ENCODE measurements at places on chromosomes 5 and 9.

DNA sequence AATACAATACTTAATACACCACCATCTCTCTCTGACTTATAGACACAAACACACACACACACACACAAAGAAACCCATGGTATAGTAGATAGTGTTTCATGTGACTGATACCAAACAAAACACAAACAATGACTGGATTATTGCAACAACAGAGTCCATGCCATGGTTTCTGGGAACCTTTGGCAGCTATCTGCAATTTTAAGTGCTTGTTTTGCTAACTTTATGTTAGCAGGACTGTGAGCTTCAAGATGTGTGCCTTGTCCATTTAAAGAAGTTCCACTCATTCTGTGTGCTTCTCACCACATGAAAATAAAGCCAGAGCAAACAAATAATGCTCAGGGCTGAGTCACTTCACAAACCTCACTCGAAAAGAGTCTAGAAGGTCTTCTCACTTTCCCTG lies 15.1 kb upstream of the LURAP1L start:
- no peak for DNase-seq

- no peak for DNase-seq
Measured at GRCh38 chr5:135039271-135040033, 5.4 kb upstream of the PITX1 start.

DNA sequence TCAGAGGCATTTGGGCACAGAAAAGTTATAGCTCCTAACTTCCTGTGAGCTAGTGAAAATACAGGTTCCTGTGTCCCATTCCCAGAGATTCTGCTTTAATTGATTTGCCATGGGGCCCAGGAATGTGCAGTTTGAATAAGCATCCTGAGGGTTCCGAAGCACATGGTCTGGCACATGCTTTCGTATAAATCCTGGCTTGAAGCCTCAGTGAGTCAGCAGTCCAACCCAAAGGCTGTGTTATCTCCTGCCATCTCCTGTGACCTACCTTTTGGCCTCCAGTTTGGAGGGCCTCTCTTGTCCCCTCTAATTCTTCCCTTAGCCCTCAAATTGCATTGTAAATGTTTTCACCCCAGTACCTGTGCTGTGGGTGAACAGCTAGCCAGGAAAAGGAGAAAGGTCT lies 183.8 kb downstream of the NR3C1 start:
- DNase-seq, result no peak

GRCh38 chr5:87081511-87082372 lies 185.9 kb upstream of the RASA1 start:
- no peak for DNase-seq

GRCh38 chr9:69325409-69326212 lies 596 bp downstream of the ENTREP1 start:
- DNase-seq, result no peak

Measured in non-pigmented ciliary epithelial cell (primary cell).